MCF 10A (cell line): ENCODE measurements at places on chromosomes 7 and 10. TPM values are rescaled to one million over a fixed set of nuclear protein-coding genes. Genes with fewer than 3 reads are reported as not detected.

GARS1 gene
- 325 and 386 TPM in 2 replicates for total RNA-seq

OGDHL gene
- total RNA-seq: 0.22 and 0.28 TPM in 2 replicates

ANTXRL gene
- total RNA-seq: not detected in 2 replicates

CLDN3 gene
- total RNA-seq: not detected in 2 replicates

CCNY gene
- 68.9 and 79.7 TPM in 2 replicates for total RNA-seq

AASS gene
- total RNA-seq: 15.6 and 18.4 TPM in 2 replicates
